Activated effector memory CD4-positive, alpha-beta T cell treated with Interleukin-2 at 50 U/mL for 16 hours (primary cell): ENCODE measurements at places on chromosomes 16 and 17.

GRCh38 chr17:56679115-56679776, 85.7 kb downstream of the NOG start:
- DNase-seq = no peak

GRCh38 chr17:77961741-77962140, 3.2 kb downstream of the TNRC6C start:
- DNase-seq = no peak

- DNase-seq = no peak
Measured at GRCh38 chr16:26196310-26196709, 504.6 kb downstream of the HS3ST4 start.

- DNase-seq = no peak
Measured at GRCh38 chr17:78357177-78357586, 2.7 kb downstream of the SOCS3 start.

DNA sequence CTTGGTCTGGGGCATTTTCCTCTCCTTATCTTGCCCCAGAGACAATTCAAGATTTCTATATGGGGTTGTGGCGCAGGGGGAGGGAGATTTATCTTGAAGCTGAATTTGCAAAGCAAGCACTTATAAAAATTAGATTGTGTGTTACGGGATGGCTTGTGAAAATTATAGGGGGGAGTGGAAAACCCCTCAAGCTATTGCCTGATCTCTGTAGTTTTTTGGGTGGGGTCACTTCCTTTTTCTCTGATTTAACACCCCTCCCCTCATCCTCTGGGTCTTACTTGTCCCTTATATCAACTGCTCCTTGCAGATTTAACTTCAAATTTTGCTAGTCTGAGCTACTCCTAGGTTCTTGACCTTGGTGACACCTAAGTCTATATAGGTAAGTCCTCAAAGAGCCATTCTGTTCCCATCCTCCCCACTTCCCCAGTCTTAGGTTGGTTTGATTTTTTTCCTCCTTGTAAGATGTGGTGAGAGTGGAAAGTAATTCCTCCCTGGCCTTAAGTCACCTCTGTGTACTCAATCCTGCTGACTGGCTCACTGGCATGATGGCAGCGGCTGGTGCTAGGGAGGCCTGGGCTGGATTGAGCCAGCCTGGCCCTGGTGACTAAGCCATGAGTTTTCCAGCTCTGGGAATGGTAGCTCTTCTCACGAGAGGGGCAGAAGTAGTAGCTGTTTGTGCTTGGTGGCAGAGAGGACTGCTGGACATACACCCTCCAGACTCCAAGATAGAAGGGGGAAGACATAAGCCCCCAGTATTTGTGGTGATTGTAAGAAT, 2.3 kb downstream of the ARL4D start:
- DNase-seq = no peak
